Right lobe of liver (tissue), 6 donors: ENCODE measurements at places on chromosomes 2 and 18.

- no peak for DNase-seq
- H3K4me3 ChIP-seq = no peak overlapping the region
- H3K4me1 ChIP-seq = no peaks in the 10 kb centered on the region
- no peaks in the 10 kb centered on the region for H3K36me3 ChIP-seq
- no peaks in the 10 kb centered on the region for H3K27me3 ChIP-seq
Measured at GRCh38 chr2:101679037-101679726, 18.3 kb upstream of the MAP4K4 start.

DNA sequence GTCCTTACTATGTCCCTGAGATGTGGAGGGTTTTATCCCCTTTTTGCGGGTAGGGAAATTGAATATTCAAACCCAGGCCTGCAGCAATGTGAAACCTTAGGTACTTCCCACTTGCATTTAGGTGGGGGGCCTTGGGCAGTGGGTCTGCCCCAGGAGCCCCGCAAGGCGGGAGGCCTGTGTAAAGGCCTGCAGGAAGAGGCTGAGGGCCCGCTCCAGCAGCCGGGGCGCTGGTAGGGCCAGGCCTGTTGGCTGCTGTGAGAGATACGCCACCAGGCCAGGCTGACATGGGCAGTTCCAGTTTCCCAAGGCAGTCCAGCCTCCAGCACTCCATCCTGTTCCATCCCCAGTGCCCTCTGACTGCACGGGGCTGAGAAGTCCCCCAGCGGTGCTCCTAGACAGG lies 64.2 kb downstream of the GBX2 start:
- no peaks in the 10 kb centered on the region for H3K4me1 ChIP-seq
- H3K36me3 ChIP-seq = no peaks in the 10 kb centered on the region
- DNase-seq = no peak

GRCh38 chr2:163370169-163370886 lies 365.5 kb downstream of the FIGN start:
- no peaks in the 10 kb centered on the region for H3K4me1 ChIP-seq
- H3K27ac ChIP-seq = no peak overlapping the region
- H3K36me3 ChIP-seq = no peaks in the 10 kb centered on the region

DNA sequence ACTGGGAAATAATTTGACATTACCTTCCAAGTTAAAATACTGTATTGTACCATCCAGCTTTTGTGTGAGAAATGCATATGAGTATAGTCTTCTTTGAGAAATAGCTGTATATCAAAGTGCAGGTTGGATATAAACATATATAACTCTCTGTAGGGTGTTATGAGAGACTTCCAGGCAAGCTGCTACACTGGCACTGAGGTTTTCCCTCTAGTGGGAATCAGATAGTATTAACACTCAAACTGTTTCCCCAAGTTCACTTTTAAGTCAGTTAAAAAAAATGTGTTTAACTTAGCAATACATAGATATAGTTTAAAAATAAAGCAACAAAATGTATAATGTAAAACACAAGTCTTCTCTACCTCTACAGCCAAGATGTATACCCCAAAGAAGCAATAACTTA lies 368.4 kb upstream of the SLC8A1 start:
- no peak overlapping the region for H3K27ac ChIP-seq
- H3K4me3 ChIP-seq = no peak overlapping the region
- no peaks in the 10 kb centered on the region for H3K4me1 ChIP-seq
- H3K27me3 ChIP-seq = no peaks in the 10 kb centered on the region

- no peaks in the 10 kb centered on the region for H3K36me3 ChIP-seq
- no peak overlapping the region for H3K4me3 ChIP-seq
- H3K27ac ChIP-seq = no peak overlapping the region
- no peaks in the 10 kb centered on the region for H3K4me1 ChIP-seq
- peak; percentile 63 for DNase-seq
Measured at GRCh38 chr2:47230418-47230817, 75.3 kb upstream of the STPG4 start.

- no peaks in the 10 kb centered on the region for H3K36me3 ChIP-seq
- H3K27ac ChIP-seq = no peak overlapping the region
- H3K27me3 ChIP-seq = no peaks in the 10 kb centered on the region
- no peak for DNase-seq
Measured at GRCh38 chr18:69898241-69898861, 49.3 kb downstream of the CD226 start.

GRCh38 chr2:96353606-96354101 lies 18.1 kb downstream of the NCAPH start:
- H3K4me3 ChIP-seq = no peak overlapping the region
- no peaks in the 10 kb centered on the region for H3K27me3 ChIP-seq

GRCh38 chr18:22229456-22230124 lies 60.2 kb downstream of the GATA6 start:
- no peak overlapping the region for H3K4me3 ChIP-seq
- no peaks in the 10 kb centered on the region for H3K4me1 ChIP-seq
- H3K36me3 ChIP-seq = no peaks in the 10 kb centered on the region
- DNase-seq = no peak

DNA sequence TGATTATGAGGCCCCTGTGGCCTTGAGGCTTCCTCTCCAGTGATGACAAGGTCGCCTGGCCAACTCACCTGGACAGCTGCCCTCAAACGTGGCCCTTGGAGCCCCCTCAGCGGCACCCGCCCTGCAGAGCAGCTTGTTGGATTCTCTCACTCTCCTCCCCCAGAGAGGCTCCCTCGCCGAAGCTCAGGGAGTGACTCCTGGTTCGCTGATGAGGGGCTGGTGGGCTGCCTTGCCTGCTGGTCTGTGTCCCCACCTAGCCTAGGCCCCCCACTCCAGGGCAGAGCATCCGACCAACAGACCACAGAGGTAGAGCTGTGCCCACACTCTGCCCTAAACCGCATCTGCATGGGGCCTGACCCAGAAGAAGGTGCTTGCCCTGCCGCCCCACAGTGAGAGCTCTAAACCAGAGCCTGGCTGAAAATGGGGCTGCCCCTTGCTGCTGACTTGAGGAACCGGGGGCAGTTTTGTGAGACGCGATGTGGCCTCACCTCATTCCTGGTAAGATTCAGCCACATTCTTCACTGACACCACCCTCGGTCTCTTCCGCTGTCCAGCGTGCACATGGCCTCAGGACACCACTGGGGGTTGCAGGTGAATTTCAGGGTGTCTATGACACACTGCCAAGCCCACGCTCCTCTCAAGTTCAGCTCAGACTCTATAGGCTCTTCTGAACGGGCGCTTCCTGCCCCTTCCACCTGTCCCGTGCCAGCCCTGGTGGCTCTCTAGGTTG lies 131.6 kb downstream of the CABLES1 start:
- no peaks in the 10 kb centered on the region for H3K27me3 ChIP-seq
- no peaks in the 10 kb centered on the region for H3K4me1 ChIP-seq
- H3K4me3 ChIP-seq = no peak overlapping the region

DNA sequence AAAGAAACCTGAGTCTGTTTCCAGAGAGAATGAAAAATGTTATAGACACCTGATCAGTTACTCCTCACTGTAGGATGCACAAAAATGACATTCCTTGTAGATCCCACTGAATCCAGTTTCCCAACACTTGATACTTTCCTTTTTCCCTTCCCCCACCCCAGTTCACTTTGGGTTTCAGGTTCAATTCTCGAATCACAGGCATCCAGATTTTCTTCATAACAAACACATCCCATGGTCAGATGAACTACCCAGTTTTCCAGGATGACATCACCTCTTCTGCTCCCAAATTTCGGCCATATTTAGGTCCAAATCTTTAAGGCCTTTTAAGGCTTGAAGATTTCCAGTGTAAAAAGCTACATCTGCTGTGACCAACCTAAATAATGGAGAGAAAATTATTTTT lies 51.5 kb downstream of the UGP2 start:
- no peak overlapping the region for H3K27ac ChIP-seq
- DNase-seq = no peak
- H3K4me3 ChIP-seq = no peak overlapping the region
- H3K36me3 ChIP-seq = no peaks in the 10 kb centered on the region

DNA sequence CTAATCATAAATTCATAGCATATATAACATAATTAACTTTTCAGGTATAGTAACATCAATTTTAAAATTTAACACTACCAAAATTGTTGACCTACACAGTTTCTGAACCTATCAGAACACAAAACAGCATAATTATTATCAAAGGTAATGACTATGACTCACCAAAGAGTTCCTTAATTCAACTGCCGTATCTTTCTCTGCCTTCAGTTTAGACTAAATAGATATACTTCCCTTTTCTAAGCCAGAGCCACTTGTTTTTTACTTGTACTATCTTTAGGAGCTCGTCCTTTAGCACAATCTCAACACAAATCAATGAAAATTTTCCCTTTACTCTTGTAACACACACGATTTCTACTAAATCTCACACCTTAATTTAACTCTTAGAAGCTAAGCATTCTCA lies 54.4 kb downstream of the CCDC88A start:
- no peak for DNase-seq
- H3K27ac ChIP-seq = no peak overlapping the region
- H3K36me3 ChIP-seq = no peaks in the 10 kb centered on the region
- H3K4me1 ChIP-seq = no peaks in the 10 kb centered on the region
- H3K4me3 ChIP-seq = no peak overlapping the region

GRCh38 chr18:65548316-65548715 lies 202.5 kb upstream of the CDH7 start:
- H3K27me3 ChIP-seq = no peaks in the 10 kb centered on the region
- DNase-seq = no peak
- H3K36me3 ChIP-seq = no peaks in the 10 kb centered on the region
- no peak overlapping the region for H3K4me3 ChIP-seq

DNA sequence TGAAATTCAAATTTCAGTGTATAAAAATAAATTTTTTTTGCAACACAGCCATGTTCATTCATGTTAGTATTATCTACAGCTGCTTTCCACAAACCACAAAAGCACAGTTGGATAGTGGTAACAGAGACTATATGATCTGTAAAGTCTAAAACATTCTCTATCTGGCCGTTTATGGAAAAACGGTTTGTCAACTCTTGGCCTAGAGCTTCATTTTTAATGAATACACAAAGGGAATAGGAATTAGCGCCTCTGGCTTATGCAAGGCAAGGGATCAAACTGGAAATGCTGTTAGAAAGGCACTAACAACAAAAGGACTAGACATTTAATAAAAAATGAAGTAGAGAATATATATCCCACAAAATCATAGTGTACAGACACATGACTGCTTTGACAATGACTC lies 211.9 kb downstream of the EXOC6B start:
- DNase-seq = no peak
- H3K4me1 ChIP-seq = no peaks in the 10 kb centered on the region
- H3K36me3 ChIP-seq = no peaks in the 10 kb centered on the region
- H3K27me3 ChIP-seq = no peaks in the 10 kb centered on the region

- no peaks in the 10 kb centered on the region for H3K4me1 ChIP-seq
- no peak overlapping the region for H3K27ac ChIP-seq
- DNase-seq = no peak
- no peaks in the 10 kb centered on the region for H3K36me3 ChIP-seq
Measured at GRCh38 chr2:166628478-166629136, 134.6 kb upstream of the SCN7A start.

DNA sequence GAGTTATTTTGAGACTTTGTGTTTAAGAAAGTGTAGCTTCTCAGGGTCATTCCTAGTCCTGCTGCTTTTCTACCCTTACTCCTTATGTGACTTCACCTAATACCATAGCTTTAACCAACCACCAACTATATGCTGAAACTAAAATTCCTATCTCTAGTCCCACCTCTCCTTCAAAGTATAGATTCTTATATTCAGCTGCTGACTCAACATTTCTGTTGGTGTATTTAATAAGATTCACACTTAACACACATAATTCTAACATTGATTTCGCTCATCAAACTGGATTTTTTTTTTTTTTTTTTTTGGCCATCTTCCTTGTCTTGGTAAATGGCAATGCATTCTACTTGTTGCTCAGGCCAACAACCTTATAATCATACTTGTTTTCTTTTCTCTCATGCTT lies 30.1 kb downstream of the TAF1B start:
- H3K27me3 ChIP-seq = no peaks in the 10 kb centered on the region
- H3K4me1 ChIP-seq = no peaks in the 10 kb centered on the region
- no peak overlapping the region for H3K27ac ChIP-seq

- no peak overlapping the region for H3K4me3 ChIP-seq
- H3K36me3 ChIP-seq = no peaks in the 10 kb centered on the region
- no peaks in the 10 kb centered on the region for H3K27me3 ChIP-seq
- DNase-seq = no peak
- no peaks in the 10 kb centered on the region for H3K4me1 ChIP-seq
- H3K27ac ChIP-seq = peak overlapping the region; percentile 71
Measured at GRCh38 chr2:25293958-25294562, 47.7 kb downstream of the DNMT3A start.

DNA sequence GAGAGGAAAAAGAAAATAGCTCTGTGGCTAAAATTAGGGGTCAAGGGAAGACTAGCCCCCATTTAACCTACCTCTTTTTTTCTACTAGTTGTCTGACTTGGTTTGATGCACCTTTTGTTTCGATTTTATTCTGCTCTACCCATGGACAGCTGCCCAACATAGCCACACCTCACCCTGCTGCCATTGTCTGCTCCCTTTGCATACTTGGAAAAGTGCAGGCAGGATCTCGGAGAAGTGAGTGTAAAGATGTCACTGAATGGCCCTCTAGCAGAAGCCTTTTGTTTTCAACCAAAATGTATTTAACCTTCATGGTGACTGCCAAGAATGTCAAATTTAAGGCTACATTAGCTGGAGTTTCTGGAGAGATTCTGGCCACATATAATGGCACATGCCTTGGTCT lies 62.9 kb downstream of the SETBP1 start:
- peaks cover 6% of the 10 kb centered on the region for H3K4me1 ChIP-seq
- DNase-seq = no peak
- no peak overlapping the region for H3K27ac ChIP-seq

DNA sequence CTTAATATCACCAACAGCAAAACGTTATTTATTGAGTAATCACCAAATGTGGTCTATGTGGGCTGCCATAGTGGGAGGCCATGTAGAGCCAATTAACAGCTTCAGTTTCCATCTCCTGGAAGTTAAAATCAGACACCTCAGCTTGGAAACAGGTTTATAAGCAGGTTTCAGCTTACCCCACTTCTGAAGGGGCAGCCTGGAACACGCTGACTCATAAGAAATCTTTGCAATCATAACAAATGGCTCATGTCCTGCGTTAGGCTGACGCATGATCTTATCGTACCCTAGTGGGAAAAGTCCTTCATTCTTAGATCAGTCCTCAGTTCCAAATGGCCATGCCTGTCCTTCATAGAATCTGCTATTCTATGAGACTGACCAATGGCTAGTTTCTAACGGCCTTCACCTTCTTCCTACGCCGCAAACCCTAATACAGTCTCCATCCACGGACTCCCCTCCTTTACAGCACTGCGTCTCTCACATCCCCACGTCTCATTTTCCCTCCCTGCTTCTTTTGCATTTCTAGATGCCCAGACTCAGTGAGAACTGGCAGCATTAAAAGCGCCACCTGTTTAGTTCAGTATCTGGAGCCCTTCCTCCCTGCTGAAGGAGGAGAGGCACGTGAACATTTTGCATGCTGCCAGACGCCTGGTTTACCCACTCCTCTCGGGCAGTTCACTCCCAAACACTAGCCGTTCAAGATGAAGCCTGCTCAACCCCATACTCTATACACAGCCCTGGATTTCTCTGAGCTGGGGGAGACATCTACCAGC lies 24.2 kb upstream of the BZW1 start:
- no peaks in the 10 kb centered on the region for H3K27me3 ChIP-seq
- H3K4me1 ChIP-seq = no peaks in the 10 kb centered on the region
- no peaks in the 10 kb centered on the region for H3K36me3 ChIP-seq
